SW480 (cell line): ENCODE measurements at places on chromosomes 1 and 21.

- DNase-seq, result no peak
These were observed 4.8 kb downstream of the PHACTR4 start for GRCh38 chr1:28374297-28374696.

- no peak for DNase-seq
These were observed 40.6 kb downstream of the PTP4A2 start for GRCh38 chr1:31897526-31898100.

DNA sequence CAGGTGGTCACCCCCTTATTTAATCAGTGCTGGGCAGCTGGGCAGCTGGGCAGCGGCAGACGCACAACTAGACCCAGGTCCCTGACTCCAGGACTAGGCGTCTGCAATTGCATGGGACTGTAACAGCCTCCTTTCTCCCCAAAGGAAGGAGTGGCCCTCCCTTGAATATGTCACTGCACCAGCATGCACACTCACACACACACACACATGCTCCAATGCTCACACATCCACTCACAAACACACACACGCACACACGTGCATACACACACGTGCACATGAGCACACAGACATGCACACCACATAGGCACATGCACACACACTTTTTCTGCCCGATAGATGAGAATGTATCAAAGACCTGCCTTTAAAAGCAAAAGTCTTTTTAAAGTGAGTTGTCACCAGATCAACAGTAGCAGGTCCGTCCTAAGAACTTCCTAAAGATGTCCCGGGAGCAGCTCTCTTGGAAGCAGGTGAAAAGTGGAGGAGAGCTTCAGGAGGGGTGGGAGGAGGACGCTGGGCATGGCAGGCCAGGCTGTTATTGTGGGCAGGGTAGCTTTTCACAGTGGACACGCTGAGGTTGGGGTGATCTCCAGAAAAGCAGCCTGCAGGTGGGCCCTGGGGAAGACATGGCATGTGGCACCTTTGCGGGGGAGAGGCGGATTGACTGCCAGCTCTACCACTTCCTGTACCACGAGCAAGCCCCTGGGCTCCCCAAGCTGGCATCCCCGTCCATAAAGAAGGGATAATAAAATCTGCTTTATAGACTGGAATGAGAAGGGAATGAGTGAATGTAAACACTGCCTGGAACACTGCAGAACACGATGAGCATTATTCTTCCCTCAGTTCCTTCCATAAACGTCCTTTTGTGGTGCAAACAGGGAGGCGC, 1.7 kb downstream of the PDE9A start:
- DNase-seq, result no peak

DNA sequence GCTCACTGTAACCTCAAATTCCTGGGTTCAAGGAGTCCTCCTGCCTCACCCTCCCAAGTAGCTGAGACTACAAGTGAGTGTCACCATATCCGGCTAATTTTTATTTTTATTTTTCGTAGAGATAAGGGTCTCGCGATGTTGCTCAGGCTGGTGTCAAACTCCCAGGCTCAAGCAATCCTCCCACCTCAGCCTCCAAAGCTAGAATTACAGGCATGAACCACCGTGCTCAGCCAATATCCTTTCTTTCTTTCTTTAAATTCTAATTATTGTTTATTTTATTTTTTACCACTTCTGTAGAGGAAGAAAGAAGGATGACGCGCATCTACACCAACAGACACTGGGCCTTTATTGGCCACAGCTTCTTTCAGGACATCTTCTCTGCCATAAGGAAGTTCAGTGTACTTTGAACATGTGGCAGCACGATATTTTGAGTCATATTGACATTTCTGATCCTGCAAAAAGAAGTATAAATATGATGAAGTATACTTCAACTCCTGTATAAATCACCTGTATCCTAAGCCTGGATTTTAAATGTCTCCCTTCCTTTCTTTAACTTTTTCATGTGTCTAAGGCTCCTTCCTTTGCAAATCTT, 15.8 kb downstream of the CTSS start:
- DNase-seq, result no peak

GRCh38 chr1:230267338-230268065, 158.6 kb downstream of the PGBD5 start:
- DNase-seq, result no peak

- DNase-seq, result no peak
These were observed 82.3 kb downstream of the ITPKB start for GRCh38 chr1:226656601-226657277.

- DNase-seq, result no peak
These were observed 27.0 kb upstream of the TMEM39B start for GRCh38 chr1:32045772-32046171.

DNA sequence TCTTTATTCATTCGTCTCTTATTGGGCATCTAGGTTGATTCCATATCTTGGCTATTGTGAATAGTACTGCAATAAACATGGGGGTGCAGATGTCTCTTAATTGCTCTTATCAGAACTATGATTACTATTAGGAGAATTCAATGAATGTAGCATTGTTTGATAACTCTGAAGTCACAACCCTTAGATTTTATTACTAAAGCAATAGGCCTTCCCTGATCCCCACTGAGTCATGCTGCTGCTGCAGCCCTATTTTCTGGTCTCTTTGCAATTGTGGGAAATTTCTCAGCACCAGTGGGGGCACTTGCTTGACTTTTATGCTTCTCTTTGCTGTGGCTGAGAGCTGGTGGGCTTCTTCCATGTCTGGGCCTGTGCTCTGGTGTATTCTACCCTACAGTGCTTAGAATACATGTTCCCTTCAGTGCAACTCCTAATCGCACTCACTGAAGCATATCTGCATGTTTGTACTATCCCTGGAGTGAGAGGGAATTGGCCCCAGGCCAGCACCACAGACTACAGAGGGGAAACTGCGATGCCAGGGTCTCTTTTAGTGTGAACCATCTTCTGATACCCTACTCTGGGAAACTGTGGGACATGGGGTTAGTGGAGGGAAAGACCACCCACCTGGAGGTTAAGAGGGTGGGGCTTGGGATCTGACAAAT, 52.2 kb upstream of the ROR1 start:
- no peak for DNase-seq

DNA sequence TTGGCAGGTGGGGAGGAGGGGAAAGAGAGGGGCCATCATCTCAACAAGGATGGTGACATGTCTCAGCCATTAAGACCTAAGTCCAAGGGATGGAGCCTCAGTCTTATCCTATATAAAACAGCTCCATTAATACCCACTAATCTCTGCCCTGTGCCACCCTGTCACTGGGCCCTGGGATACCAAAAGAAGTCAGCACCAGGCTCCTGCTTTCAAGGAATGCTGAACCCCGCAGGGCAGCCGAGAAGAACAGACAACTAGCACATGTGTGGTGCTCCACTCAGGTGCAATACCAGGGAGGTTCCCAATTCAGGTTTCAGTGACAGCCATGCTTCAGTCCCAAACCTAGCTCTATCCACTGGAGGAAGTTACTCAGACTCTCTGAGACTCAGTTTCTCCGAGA, 128.4 kb downstream of the GRIK3 start:
- DNase-seq, result no peak

DNA sequence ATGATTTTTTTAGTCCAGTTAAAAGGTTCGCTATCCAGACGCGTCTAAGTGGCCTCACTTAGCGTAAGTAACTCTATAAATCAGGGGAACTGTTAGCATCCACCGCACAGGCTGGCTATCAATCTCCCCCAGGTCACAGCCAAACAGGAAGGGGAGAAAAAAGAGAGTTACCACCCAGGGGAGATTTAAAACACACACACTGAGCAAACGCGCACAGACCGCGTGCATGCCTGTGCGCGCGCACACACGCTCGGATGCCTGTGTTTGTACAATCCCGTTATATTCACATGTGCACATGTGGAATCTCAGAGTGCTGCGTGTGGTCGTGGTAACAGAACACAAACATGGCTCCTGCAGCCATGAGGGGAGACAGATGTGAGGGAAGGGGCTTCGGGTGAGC, 125.4 kb downstream of the CASZ1 start:
- no peak for DNase-seq

DNA sequence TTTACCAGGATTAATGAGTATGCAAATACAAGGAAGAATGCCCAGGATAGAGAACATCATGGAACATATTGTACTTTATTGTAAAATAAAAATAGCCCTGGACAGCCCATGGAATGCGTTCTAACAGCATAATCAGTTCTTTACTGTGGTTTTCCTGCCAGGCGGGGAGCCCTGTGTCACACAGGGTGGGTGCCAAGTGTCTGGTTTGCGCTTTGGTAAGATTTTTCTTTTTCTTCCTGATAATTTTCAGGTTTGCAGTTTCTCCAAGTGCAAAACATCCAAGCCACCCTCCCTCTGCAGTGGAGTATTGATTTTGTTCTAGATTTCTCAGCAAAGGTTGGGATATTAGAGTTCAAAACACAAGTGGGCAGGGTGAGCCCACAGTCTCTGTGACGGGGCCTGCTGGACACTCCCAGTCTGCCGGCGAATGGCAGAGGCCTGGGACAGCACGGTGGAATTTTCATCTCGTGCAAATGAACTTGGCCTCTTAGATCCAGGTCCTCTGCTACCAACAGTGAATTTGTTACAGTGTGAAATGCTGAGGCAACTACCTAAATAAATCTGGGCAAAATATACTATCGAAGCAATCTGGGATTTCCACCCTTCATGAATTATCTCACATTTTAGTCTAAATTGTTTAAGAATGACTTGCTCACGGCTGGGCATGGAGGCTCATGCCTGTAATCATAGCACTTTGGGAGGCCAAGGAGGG, 15.6 kb upstream of the KCNJ15 start:
- DNase-seq, result no peak
